ENCODE measurements at places on chromosomes 1 and 21.

DNA sequence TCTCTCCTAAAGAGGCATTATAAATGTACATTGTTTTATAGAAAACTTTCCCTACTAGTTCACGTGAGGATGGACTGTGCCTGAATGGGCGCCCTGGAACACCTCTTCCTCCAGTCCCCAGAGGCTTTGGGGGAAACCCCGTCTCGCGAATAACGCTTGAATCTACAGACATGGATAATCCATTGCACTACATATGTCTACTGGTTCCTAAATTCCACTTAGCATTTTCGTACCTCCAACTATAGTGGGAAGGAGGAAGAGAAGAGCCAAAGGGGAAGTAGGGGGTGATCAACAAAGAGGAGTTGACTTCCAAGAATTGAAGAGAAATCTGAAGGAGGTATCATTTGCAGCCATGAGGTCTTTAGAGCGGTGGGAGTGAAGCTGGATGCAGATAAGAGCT lies 11.1 kb downstream of the BARHL2 start:
- no peak for DNase-seq

- DNase-seq: no peak
These were observed 16.1 kb upstream of the TXLNA start for GRCh38 chr1:32163405-32163804.

GRCh38 chr1:12591267-12591938 lies 26.6 kb downstream of the DHRS3 start:
- no peak for DNase-seq

DNA sequence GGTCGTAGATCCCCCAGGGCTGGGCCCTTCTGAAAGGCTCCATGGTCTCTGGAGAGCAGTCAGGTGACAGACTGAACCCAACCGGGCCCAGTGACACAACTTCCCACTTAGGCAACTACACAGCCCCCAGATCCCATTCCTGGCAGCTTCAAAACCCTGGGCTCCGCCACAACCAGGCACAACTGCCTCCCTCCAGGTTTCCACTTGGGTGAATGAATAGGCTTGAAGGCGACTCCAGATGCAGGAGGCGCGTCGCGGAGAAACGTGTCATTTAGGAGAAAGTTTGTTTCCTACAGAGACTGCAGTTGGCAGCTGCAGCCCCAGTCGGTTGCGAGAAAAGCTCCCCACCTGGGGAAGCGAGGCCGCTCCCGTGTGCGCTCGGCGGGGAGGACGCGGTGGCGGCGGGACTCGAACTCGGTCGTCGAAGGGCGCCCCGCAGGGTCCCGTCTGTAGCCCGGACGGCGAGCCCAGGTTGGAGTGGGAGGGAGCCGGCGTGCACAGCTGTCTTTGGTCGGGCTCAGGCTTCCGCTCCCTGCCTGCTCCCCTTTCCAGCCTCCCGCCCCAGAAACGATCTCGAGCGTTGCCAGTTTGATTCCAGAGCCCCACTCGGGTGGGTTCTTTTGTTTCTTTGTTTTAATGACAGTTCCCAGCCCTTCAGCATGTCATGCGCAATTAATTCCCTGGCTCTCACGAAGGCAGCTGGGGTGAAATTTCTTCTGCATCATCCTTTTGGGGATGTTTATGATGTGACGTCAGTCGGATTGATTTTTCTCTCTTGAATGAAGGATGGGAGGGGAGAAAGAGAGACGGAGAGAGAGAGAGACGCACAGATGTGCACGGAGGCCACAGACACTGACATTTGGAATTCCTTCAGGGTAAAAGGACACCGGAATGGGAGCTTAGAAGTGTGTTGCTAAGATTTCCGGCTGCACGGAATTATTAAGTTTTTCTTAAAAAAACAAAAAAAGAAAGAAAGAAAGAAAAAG lies 862 bp upstream of the SGIP1 start:
- DNase-seq: no peak

DNA sequence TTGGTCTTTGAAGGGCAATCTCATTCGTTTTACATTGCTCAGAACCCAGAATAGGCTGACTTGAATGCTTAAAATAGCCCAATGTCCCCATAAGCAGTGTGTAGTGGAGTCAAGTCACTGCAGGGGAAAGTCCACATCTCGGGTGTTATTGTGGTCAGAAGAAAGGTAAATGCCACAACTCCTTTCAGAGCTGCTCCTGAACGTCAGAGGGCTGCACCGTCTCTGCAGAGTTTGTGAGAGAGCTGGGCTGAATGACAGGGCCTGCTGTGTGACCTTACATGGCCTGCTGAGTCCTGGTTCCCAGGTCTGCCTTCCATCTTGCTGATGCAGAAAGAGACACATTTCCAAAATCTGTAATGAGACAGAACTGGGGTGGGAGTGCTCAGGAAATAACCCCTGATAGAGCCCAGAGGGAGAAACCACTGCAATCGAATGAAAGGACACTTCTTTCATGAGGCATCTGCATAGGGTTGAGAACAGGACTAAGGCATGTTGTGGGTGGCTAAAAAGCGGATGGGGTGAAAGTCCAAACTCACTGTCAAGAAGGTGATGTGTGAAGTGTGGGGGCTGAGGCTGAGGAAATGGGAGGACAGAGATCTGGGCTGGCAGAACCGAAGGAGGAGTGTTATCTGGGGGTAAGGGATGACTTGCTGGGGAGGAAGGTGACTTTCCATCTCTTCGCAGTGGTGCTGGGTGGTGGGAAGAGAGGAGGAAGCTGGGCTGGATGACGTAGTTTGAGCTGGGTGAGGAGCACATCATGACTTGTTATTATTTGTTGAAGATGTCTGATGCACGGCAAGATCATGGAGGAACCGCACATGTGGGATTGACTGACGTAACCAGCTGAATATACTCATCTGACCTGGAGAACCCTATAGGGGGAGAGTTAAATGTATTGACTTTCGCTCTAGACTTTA lies 33.7 kb downstream of the XCL2 start:
- no peak for DNase-seq

GRCh38 chr1:46077644-46078043 lies 54.8 kb downstream of the PIK3R3 start:
- peak; percentile 6 for DNase-seq

DNA sequence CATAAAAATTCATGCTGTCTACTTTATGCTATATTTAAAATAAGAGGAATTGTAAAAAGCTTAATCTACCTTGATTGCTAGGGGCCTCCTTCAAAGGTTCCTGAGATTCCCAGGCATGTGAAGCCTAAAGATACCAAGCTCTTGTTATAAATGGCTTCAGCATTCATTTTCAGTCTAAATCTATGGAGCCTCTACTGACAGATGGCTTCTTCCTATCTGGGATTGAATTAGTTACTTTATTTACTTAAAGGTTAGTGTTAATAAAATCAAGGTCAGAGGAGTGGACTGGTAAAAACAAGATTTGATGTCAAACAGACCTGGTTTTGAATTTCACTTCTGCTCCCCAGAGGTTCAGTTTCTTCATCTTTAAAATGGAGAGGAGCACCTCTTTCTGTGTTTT lies 93.7 kb downstream of the TNNI3K start:
- DNase-seq: no peak

DNA sequence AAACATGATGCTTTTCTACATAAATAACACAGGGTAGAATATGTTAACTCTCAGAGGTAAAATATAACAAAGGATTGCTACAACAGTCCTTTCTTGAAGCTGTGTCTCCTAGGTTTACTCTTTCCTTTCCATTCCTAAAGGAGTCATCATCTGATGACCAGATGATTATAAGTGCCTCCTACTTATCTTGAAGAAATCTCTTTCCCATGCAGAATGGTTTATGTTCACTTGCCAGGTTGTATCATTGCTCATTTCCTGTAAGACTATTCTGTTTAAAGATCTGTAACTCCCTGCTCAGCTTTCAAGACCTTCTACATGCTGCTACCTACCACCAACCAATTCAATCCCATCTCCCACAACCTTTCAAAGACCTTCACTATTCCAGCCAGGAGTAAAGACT lies 51.5 kb upstream of the PTCH2 start:
- no peak for DNase-seq

- no peak for DNase-seq
These were observed 80.9 kb downstream of the PCBP3 start for GRCh38 chr21:45724345-45724961.

DNA sequence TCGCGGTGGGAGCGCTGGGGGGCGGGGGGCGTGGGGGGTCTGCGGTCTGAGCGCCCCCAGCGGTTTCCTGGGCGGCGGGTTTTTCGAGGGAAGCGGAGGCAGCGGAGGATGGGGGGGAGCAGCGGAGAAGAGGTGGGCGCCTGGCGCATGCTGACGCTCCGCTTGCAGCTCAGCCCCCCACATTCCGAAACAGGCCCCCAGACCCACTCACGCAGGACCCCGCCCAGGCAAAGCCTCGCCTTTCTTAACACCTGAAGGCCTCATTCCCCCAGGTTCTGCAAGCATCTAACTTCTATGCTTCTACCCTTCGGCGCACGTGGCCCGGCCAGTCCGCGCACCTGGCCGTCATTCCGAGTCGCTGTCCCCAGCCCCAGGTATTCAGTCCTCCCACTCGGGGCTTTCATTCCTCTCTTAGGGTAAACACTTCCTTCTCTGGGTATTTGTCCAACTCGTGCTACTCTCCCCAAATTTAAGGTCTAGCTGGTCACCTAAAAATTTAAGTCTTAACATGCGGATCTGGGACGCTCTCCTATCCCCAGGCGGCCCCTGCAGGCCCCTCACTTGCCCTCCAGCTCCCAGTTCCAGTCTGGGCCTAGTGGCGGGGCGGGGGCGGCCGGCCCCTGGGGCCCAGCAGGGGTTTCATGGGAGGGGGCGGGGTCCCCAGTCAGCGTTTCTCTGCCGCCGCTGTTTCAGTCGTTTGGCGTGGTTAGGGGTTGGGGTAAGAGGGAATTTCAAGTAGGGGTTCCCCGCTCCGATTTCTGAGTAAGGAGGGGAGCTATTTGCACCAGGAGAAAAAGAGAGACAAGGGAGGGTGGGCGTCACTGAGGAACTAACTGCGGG lies 2.8 kb upstream of the ZBTB7B start:
- DNase-seq: no peak

DNA sequence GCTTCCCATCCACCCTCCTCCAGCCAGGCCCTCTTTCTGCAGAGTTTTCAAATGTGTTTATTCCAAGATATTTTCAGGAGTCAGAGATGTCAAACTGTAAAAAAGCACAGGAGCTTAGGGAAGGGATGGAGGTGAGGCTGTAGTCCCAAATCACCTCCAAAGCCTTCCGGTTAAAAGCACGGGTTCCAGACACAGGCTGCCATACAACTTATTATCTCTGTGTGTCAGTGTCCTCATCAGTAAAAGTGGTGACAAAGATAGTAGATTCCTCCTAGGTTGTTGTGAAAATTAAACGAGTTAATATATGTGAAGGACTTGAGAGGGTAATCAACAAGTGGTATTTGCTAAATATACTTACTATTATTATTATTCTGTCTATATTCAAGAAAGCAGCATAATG lies 15.1 kb downstream of the S100A7A start:
- DNase-seq: no peak

DNA sequence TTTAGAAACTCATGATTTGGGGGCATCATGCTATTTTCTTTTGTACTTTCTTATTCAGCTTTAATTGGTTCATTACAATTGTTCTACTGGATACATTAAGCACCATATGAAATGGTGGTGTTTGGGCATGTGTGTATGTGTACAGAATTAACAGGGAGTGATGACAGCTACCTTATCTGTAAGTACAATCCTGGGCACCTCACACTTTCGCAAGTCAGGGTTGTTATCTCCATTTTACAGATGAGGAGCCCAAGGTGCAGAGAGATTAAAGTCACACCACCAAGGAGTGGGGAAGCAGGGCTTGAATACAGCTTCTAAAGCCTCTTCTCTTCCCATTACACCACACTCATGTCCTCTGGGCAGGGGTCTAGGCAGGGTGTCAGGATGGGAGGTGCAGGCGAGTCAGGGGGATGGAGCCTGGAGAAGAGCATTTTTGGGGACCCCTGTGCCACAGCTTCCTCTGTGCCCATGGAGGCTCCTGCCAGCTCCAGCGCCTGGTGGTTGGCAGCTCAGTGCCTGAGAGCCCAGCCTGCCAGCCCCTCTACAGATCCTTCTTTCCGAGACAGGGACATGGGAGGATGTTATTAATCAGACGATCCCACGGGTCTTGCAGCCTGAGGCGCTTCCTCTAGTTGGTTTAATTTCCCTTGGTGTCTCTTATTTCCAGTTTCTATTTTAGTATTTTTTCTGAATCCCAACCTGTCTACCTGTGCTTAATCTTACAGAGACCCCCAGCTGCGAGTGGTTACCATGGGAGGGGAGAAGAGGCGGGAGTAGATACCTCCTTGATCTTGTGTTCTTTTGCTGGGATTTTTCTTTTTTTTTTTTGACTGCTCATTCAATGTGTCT lies 126.2 kb upstream of the CD34 start:
- DNase-seq: no peak

DNA sequence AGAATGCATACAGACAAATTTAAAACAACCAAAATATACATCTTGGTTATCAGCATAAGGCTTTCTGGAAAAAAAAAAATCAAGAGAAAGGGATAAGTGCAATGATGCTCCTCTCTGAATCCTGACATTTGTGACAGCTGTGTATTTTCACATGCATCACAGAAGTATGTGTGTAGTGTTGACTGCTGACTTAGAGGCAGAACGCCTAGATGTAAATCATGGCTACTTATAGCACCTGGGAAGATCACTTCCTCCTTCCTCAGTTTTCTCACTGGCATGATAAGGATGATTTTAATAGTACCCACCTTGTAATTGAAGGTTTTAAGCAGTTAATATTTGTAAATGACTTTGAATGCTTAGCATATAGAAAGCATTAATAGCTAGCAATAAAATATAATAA lies 112.5 kb downstream of the MRPL39 start:
- no peak for DNase-seq

GRCh38 chr1:180042988-180043622 lies 88.5 kb downstream of the CEP350 start:
- DNase-seq: no peak

- no peak for DNase-seq
These were observed 32.4 kb downstream of the TBCE start for GRCh38 chr1:235399661-235400060.

GRCh38 chr21:44344541-44345183 lies 5.5 kb upstream of the CFAP410 start:
- no peak for DNase-seq

DNA sequence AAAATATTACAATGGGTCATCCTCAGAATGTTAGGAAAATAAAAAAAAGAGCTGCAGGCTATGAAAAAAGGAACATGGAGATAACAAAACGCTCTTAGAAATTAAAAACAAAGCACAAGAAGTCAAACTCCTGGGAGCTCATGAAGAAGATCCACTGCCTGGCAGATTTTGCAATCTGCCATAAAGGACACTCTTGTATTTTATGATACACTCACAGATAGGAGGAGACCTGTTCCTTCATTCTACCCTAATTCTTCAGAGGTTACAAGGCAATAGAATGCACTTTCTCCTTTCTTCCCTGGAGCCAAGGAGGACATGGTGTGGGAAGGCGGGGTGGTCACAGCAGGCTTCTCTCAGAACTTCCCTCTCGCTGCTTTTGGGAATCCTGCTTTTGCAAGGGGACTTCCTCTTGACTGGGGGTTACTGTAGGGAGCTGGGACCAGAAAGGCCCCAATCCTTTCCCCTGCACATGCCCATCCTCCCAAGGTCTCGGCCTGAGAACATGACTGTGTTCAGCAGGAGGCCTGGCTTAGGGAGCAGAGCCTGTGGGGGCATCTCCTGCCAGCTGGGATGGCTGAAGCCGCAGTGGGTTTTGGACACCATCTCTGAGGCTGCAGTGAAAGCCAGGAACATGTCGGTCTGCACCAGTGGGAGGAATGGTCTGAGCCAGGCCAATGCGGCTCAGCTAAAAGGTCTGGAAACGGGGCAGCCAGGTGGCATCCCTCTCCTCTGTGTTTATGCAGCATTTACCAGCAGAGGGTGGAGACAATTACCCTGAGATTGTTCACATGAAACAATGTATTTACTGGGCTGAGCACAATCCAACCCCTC lies 44.8 kb downstream of the GPR161 start:
- no peak for DNase-seq
